Activated T-helper 1 cell treated with Interleukin-2 at 50 U/mL for 16 hours (primary cell): ENCODE measurements at places on chromosomes 7 and 10.

DNA sequence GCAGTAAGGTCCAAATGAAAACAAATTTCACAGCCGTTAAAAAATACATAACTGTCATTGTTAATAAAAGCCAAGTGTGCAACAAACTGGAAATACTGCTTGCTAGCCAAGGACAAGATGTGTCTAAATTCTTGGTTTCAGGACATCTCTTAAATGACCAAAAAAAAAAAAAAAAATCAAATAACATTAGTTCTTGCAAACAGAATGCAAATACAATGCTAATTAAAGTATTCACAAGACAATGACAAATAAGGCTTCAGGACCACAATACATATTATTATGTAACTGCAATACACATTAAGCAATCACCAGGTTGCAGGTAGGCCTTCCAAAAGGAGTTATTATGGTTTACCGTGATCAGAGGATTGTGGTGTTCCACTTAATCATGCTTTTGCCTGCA lies 3.6 kb downstream of the ARHGAP21 start:
- no peak for DNase-seq

DNA sequence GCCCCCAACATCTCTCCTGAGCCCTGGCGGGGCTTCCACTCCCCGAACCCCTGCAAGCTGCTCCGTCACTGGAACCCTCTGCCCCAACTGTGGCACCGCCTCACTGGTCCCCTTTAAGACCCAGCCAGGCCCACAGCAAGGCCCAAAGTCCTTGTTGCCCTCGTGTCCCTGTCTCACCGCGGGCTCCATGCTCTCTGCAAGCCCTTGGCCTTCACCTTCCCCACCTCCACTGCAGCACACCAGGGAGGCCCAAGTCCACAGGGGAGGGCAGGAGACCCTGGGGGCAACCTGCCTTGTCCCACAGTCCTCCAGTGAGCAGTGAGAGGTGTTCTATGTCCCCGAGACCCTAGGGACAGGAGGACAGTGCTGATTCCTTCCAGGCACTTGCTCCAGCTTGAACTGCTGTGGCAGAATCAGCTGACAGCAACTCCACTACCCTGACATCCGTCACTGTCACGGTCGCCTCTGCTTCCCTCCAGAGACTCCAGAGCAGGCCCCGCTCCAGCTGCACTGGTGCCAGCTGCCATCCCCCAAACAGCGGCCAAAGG lies 105.3 kb downstream of the CYTH3 start:
- DNase-seq: no peak

GRCh38 chr10:110775020-110775375 lies 96.7 kb upstream of the PDCD4 start:
- no peak for DNase-seq

- no peak for DNase-seq
Measured at GRCh38 chr10:125609859-125610258, 73.1 kb downstream of the TEX36 start.

- DNase-seq: no peak
Measured at GRCh38 chr7:106332201-106332600, 47.4 kb upstream of the NAMPT start.

GRCh38 chr10:34205452-34205851 lies 609.6 kb downstream of the PARD3 start:
- no peak for DNase-seq

DNA sequence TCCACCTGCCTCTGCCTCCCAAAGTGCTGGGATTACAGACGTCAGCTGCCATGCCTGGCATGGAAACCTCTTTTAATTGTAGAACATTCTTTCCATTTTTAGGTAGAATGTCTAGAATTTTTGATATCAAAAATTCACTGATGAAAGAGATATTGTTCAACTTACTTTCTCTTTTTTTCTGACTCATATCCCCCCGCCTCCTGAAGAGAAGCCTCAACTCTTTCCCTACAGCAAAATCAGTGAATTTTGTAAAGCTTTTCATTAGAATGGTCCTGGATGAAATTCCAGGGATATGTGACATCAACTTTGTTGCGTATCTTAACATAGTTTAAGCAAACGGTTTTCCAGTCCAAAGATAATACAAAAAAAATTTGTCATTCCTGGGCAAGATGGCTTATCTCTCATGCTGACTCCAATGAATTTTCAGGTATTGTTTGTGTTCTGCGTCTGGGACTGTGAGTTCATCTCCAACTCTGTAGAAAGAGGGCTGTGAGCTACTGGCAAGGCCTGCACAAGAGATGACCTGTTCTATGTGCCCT lies 256.8 kb downstream of the BMPER start:
- no peak for DNase-seq

- DNase-seq: no peak
Measured at GRCh38 chr10:983971-984655, 4.1 kb upstream of the GTPBP4 start.

DNA sequence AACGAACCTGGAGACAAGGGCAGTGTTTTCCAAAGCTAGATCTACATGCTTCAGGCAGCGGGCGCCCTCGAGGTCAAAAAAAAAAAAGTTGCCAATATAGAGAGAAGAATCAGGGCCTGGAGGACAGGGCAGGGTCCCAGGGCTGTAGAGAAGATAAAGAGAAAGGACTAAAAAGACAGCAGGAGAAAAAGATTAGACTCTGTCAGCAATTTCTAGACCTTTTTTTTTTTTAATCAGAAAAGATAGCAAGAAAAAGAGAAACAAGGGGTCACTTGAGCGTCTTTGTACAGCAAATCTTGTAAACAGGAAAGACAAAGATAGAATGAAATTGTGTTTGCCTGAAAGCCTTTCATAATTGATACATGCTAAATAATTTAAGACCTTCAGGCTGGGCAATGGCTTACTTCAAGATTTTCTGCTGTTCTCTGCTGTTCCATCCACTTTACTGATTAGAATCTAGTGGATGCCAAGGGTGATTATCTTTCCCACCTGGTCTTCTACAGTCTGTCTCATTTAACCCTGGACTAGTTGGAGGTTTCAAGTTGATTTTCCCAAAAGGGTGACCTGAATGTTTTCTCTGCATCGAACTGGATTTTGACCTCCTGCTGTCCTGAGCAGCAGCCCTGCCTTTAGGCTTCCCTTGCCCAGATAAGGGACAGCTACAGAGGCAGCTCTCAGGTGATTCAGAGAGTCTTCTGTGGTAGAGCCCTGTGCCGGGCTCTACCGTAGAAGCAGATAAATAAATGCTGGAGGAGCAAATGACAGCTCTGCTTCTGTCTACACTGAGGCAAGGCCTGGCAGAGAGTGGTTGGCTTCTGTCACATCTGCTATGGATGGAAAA lies 5.1 kb downstream of the LMOD2 start:
- DNase-seq: no peak

DNA sequence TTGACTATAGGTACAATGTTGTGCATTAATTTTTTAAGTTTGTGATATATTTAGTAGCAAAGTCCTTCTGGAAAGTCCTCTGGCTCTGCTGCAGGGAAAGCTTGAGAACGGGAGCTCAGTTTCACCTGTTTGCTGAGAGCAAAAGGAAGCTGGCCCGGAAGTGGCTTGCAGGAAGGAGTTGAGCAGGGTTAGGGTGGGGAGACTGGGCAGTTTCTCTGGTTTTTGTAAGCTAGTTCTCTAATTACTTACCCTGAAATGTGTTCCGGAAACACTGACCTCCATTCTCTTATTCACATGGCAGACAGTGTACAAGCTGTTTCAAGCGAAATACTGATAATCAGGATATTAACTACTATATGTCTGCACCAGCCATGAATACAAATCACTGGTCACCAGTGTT lies 22.3 kb downstream of the MAP3K8 start:
- DNase-seq: no peak

DNA sequence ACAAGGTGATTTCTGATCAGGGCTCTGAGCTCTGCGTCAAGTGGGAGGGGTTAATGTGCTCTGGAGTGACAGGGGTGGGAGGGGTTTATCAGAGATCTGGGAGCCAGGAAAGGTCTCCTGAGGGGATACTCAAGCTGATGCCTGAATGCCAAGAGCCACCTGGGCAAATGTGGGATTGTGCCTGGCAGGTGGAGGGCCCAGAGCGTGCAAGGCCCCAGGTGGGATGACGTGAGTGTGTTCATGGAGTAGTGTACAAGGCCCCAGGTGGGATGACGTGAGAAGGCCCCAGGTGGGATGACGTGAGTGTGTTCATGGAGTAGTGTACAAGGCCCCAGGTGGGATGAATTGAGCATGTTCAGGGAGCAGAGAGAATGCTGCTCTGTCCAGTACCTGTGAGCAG lies 610.3 kb downstream of the PTPRN2 start:
- no peak for DNase-seq

DNA sequence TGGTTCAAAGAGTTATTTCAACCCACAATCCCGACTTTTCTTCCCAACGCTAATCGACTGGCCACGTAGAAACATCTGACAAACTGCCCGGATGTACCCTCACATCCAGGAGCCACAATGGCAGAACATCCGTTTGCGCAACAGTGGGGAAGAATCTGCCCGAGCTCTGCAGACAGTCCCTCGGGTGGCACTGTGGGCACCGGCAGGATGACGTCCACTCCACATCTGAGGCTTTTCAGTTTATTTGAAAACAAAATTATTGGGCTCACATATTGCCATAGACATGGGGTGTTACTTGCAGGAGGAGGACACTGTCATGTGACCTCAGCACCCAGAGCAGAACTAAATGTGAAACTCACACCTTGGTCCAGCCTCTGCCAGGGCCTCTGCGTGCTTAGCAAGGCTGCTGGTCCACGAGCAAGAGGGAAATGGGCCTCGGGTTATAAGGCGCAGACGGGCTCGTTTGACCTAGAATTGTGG lies 84.1 kb downstream of the MKI67 start:
- DNase-seq: no peak

- DNase-seq: no peak
Measured at GRCh38 chr10:7274293-7274692, 136.5 kb downstream of the SFMBT2 start.

GRCh38 chr7:5670183-5670935 lies 111.1 kb downstream of the RNF216 start:
- DNase-seq: no peak

DNA sequence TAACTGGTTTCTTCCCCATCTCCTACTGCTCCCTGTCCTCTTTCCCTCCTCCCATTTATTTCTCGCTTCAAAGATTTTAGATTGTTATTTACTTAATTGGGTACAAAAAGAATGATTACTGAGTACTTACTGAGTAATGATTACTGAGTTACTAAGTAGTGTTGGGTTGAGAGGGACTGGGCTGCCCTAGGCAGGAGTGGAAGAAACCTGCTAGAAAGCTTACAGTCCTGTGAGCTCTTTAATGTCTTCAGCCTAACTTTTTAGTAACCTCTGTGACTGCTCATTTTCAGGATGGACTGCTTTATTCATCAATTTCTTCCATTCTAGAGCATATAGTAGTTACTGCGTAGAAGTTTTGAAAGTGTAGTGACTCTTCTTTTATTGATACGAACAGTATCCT lies 7.6 kb downstream of the PHF14 start:
- DNase-seq: no peak

GRCh38 chr10:91590904-91591796 lies 41.7 kb downstream of the PPP1R3C start:
- no peak for DNase-seq

GRCh38 chr10:27399871-27400270 lies 104.2 kb upstream of the RAB18 start:
- no peak for DNase-seq

GRCh38 chr7:10662982-10663884 lies 310.4 kb upstream of the PHF14 start:
- no peak for DNase-seq

- DNase-seq: no peak
Measured at GRCh38 chr10:121702351-121703320, 104.4 kb upstream of the FGFR2 start.

DNA sequence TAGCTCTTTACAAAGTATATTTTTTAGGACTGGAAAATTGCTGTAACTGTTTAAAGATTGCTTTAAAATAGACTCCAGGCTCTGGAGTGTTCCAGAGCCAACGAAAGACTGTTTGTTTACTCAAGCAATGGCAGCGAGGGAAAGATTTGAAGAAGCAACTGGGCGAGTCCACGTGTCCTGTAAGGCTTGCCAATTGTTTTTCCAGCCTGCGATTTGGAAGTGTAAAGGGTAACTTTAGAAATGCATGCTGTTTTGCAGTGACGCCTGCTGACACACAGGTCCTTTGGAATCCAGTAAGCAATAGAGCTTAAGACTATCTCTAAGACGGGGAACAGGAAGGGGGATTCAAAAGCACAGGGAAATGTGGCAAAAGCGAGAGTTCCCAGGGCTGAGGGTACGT lies 55.8 kb downstream of the TACC2 start:
- DNase-seq: no peak

GRCh38 chr7:33873518-33873917 lies 31.8 kb upstream of the BMPER start:
- DNase-seq: no peak

DNA sequence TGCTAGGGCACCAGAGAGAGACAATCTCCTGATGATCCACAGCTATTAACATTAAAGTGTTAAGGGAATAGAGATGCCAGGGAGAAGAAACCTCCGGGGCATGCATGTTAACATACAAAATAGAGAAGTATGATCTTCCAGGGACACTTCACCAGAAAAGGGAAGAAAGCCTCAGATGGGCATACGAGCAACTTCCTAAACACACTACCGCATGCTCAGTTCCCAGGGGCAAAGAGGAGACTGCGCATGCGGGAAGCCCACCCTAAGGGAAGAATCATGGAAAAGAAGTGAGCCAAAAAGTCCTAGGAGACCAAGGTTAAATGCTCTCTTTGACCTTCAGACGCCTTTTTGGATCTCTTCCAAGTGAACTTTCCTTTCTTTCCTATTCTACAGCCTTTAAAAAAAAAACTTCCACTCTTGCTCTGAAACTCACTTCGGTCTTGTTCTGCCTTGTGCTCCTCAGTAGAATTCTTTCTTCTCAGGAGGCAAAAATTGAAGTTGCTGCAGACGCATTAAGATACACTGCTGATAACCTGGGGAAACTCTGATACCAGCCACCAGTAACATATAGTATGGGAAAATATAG lies 1211.3 kb downstream of the REEP3 start:
- DNase-seq: no peak

DNA sequence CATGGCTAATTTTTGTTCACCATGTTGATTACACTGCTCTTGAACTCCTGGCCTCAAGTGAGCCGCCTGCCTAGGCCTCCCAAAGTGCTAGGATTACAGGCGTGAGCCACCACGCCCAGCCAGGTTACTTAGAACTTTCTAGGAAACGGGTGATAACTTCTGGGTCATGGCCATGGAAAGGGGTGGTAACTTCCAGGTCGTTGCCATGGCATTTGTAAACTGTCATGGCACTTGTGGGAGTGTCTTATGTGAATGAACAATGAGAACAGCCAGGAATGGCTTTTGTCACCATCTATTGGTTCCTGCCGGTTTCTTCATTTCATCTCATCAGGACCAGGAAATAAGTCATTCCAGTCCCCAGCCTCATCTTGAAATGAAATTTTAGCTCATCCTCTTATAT lies 120.9 kb downstream of the SLC16A9 start:
- DNase-seq: no peak

GRCh38 chr7:138958391-138958956 lies 22.7 kb downstream of the KIAA1549 start:
- no peak for DNase-seq

- DNase-seq: no peak
Measured at GRCh38 chr7:25832929-25833328, 319.1 kb upstream of the NFE2L3 start.

- DNase-seq: no peak
Measured at GRCh38 chr10:72525277-72525676, 100.6 kb downstream of the MICU1 start.

GRCh38 chr10:87776328-87776727 lies 41.7 kb downstream of the ATAD1 start:
- no peak for DNase-seq
